Neural progenitor cell (in vitro differentiated cells): ENCODE measurements at places on chromosomes 1 and 21. TPM values are rescaled to one million over a fixed set of nuclear protein-coding genes. Genes with fewer than 3 reads are reported as not detected.

The GCSAML gene
- total RNA-seq, result not detected in 2 replicates

The EXO1 gene
- total RNA-seq, result 32.2 and 54.8 TPM in 2 replicates

The IVL gene
- not detected in 2 replicates for total RNA-seq

The ST6GALNAC3 gene
- total RNA-seq, result 13.4 and 23.6 TPM in 2 replicates

The BMP8B gene
- 0.24 and 0.28 TPM in 2 replicates for total RNA-seq

The LCE2A gene
- total RNA-seq, result not detected in 2 replicates

The RHBDL2 gene
- total RNA-seq, result 1.1 TPM in 1 of 2 replicates, not detected in the other

The NR1I3 gene
- total RNA-seq, result not detected in 2 replicates

The SELL gene
- total RNA-seq, result not detected in 2 replicates

The C1orf141 gene
- not detected in 2 replicates for total RNA-seq

The NME7 gene
- total RNA-seq, result 23.5 and 60.6 TPM in 2 replicates

The PPIE gene
- total RNA-seq, result 50.8 and 57.2 TPM in 2 replicates

The RAD54L gene
- 22.2 and 38.2 TPM in 2 replicates for total RNA-seq

The AK5 gene
- total RNA-seq, result 1.5 and 1.8 TPM in 2 replicates

The CSMD2 gene
- total RNA-seq, result 2.6 and 3.5 TPM in 2 replicates

The KRTAP13-2 gene
- total RNA-seq, result not detected in 2 replicates

The NT5C1A gene
- not detected in 2 replicates for total RNA-seq

The GADD45A gene
- 28.6 and 32.8 TPM in 2 replicates for total RNA-seq

The ATP5PB gene
- 273 and 467 TPM in 2 replicates for total RNA-seq

The GJA9 gene
- total RNA-seq, result not detected in 2 replicates

The KRTAP12-2 gene
- not detected in 2 replicates for total RNA-seq

The LINGO4 gene
- total RNA-seq, result not detected in 2 replicates

The CAPN8 gene
- total RNA-seq, result not detected in 2 replicates

The OR2L8 gene
- total RNA-seq, result not detected in 2 replicates

The PODN gene
- total RNA-seq, result 0.09 TPM in 1 of 2 replicates, not detected in the other

The CXADR gene
- 183 and 226 TPM in 2 replicates for total RNA-seq

The KPRP gene
- not detected in 2 replicates for total RNA-seq

The ARHGAP29 gene
- total RNA-seq, result 11.4 and 14.8 TPM in 2 replicates

The FRRS1 gene
- 4.3 and 5.1 TPM in 2 replicates for total RNA-seq

The KLHDC9 gene
- total RNA-seq, result 12.6 and 22.6 TPM in 2 replicates

The SIPA1L2 gene
- total RNA-seq, result 19.5 and 24.8 TPM in 2 replicates

The S100A1 gene
- 0.74 TPM in 1 of 2 replicates, not detected in the other for total RNA-seq

The GBP3 gene
- not detected in 2 replicates for total RNA-seq

The OSBPL9 gene
- 112 and 149 TPM in 2 replicates for total RNA-seq

The CFAP107 gene
- not detected in 2 replicates for total RNA-seq

The COL8A2 gene
- total RNA-seq, result 0.06 TPM in 1 of 2 replicates, not detected in the other

The GBP4 gene
- not detected in 2 replicates for total RNA-seq

The LRRC38 gene
- total RNA-seq, result not detected in 2 replicates

The OVAAL gene
- not detected in 2 replicates for total RNA-seq

The UBXN10 gene
- total RNA-seq, result 0.37 and 0.43 TPM in 2 replicates

The FNDC5 gene
- total RNA-seq, result 9.6 and 21.4 TPM in 2 replicates

The INSRR gene
- total RNA-seq, result not detected in 2 replicates
